NCI-H1436 treated with DMSO at 0.1 percent for 48 hours (cell line): ENCODE measurements at places on chromosomes 11 and 22.

GRCh38 chr11:128164080-128164741 is 423.1 kb downstream of the ETS1 start:
- no peak for DNase-seq

GRCh38 chr11:46063138-46063537 is 58.1 kb downstream of the PHF21A start:
- no peak for DNase-seq

- no peak for DNase-seq
Observed at GRCh38 chr22:19569276-19569640, 45.0 kb upstream of the CLDN5 start.

GRCh38 chr11:130094614-130095013 is 24.9 kb downstream of the APLP2 start:
- no peak for DNase-seq

DNA sequence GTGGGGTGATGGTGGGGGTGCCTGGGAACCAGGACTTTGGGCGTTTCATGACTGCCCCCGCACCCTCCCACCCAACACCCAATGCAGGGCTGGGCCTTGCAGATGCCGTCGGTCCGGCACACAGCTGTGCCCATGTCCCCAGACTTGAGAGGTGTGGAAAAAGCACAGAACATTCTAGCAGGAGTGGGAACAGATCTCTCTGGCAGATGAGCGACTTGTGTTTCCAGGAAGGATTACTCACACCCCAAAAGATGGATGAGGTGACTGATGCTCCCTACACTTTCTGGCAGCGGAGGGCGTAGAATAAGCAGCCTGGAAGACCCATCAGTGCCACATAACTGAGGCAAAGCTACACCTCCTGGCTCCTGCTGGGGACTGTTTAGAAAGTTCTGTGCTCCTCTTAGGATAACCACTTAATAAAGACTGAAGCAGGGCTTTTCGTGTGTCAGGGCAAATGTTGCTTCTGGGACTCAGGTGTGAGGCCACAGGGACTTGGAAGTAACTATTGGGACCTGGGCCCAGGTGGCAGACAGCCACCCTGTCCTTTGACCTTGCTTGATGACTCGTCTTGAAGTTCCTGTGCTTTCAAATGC is 24.2 kb downstream of the FBLN1 start:
- no peak for DNase-seq

DNA sequence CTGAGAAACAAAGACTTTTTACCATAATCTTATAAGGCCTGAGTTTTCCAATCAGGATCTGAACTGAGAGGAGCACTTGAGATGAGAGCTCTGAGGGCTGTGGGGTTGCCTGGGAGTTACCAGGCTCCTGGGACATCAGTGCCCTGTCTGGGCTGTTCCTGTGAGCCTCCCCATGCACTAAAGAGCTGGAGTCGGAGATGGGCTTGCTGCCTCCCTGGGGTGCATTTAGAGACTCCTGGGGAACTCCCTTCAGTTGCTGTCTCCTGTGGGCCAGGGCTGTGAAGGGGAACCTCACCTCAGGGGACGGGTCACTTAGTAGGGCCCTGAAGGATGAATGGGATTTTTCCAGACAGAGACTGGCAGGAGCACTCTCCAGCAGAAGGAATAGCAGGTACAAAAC is 33.3 kb downstream of the KCNC1 start:
- no peak for DNase-seq

- DNase-seq: no peak
Observed at GRCh38 chr11:44562845-44563460, 2.5 kb upstream of the CD82 start.
